ENCODE measurements at places on chromosomes 16 and 17. TPM values are rescaled to one million over a fixed set of nuclear protein-coding genes. Genes with fewer than 3 reads are reported as not detected.

GRCh38 chr16:27945233-27945973, 118.1 kb downstream of the GSG1L start:
- no peak for DNase-seq

GRCh38 chr16:81815429-81815766, 36.3 kb downstream of the PLCG2 start:
- DNase-seq: no peak

DNA sequence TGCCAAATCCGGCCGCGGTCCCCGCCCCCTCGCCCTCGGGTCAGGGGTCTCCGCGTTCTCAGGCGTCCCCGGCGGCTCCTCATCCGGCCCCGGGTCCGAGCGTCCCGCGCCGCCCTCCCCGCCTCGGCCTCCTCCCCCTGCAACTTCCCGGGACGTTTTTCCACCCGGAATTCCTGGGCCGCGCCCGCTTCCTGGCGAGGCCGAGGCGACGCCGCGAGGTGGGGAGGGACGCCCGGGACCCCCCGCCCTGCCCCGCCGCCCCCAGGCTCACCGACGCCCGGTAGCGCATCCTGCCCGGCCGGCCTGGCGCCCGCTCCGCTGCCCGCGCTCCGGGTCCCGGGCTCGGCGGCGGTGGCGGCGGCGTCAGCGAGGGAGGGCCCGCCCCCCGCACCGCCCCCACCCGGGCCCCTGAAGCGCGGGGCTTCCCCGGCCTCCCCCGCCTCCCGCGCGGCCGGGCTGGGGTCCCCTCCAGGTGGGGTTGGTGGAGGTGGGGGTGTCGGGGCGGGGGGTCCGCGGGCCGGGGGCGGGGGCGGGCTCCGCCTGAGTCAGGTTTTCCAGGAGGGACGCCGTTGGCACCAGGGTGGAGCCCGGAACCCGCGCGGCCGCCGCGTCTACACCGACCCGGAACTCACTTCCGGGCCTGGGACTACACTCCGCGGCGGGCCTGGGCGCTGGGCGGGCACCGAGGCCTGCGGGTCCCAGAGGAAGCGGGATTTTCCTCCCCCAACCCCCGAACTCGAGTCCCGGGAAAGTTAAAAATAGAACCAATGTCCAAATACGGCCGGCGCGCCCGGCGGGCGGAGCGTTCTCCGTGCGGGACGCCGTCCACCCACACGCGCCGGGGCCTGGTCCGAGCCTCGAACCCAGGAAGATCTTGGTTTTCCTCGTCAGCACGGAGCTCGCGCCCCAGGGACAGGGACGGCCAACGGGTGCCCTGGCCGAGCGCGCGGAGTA, 6.8 kb downstream of the MYO1C start:
- peak; percentile 86 for DNase-seq

DNA sequence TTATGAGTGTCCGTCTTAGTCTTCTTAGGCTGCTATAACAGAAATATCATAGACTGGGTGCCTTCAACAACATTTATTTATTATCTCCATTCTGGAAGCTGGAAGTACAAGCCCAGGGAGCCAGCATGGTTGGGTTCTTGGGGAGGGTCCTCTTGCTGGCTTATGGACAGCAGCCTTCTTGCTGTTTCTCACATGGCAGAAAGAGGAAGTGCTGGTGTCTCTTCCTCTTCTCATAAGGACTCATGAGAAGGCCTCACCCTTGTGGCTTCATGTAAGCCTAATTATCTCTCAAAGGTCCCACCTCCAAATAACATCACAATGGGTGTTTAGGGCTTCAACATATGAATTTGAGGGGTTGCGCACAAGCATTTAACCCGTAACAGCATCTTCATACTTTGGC, 207.0 kb upstream of the COX10 start:
- DNase-seq: no peak

DNA sequence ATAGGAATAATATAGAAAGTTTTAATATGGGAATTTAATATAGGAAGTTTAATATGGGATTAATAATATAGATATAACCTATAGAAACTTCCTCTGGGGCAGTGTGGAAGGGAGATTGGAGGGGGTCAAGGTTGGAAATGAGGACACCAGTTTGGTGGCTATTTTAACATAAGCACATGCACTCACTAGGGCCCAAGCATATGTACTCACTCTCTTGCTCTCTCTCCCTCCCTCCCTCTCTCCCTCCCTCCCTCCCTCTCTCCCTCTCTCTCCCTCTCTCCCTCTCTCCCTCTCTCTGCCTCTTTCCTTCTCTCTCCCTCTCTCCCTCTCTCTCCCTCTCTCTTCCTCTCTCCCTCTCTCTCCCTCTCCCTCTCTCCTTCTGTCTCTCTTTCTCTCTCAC, 528.1 kb downstream of the NPIPA7 start:
- DNase-seq: no peak

- DNase-seq: no peak
These were observed 12.5 kb downstream of the CCDC57 start for GRCh38 chr17:82200135-82200534.

DNA sequence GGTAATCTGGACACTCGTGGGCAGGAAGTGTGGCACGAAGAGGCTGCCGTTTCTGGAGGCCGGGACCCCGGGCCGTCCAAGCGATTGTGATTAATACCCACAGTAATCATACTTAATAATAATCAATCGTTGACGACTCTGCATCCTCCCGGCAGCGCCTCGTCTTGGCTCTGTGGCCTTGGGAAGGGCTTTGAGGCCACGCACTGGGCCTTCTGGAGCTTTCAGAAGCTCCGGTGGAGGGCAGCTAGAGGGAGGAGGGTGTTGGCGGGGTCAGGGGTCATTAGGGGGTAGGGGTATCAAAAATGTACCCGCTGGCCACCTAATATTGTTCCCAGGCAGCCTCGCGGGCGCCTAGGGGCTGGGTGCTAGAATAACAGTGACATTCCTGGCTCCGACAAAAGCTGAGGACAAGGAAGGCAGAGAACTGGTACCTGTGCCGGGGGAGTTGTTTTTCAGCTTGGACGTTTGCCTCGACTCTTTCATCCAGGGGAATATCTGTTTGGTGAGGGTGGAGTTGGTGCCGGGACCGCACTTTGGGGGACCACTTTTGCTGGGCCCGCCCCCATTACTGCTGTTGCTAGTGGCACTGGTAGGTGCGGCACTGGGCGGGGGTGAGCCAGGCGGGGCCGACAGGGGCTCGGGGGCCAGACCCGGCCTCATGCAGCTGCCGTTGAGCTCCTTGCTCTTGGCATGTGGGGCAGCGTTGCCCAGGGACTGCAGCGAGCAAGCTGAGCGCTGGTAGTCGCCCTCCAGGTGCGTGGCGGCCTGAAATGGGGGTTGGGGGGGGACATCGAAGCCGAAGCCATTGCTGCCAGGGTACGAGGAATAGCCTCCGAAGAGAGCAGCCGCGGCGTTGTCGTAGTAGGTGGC, 6.9 kb upstream of the HOXB2 start:
- DNase-seq: no peak

DNA sequence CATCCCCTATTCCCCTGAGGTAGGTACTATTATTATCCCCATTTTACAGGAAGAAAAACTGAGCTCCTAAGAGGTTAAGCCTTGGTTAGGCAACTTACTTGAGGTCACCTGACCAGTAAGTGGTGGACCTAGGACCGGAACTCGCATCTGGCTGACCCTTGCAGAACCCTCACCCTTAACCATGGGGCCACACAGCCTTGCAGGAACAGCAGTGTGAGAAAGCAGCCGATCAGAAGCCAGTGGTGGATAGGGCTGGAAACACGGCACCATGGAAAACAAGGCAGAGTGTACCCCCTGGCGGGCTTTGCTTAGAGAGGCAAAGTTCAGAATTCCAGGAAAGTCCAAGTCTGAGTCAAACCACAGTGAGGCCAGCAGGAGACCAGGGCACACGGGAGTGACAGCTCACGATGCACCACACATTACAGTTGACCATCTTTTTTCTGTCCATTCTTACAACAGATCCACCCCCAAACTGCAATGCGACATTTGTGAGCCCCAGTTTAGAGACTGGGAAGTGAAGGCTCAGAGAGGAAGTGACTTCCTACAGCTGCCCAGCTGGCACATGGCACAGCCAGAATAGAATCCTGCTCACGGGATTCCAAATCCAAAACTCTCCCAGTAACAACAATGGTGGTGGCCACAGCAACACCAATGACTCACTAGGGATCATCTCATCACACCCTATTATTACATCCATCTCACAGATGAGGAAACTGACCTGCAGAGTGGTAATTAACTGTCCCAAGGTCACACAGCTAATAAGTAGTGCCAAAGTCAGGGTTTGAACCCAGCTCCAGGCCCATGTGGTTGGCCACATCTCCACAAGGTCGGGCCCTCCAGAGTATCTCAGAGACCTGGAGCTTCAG, 20.3 kb downstream of the KIFC3 start:
- no peak for DNase-seq

- DNase-seq: peak; percentile 85
These were observed 11.2 kb downstream of the PPY start for GRCh38 chr17:43931062-43931571.

DNA sequence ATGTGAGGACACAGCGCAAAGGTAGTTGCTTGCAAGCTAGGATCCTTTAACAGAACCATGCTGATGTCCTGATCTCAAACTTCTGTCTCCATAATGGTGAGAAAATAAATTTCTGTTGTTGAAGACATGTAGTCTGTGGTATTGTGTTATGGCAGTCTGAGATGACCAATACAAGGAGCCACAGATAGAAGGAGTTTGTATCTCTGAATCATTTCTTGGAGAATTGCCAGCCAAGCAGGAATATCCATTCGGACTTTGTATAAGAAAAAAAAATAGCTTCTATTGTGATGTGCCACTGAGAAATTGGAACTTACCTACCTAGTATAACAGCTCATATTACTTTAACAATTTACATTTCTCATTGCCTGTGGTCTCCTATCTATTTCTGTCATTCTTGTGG, 447.6 kb upstream of the CA10 start:
- DNase-seq: no peak

NOXO1 gene
- 27.1 TPM for total RNA-seq

TEKT1 gene
- total RNA-seq: not detected

CBFA2T3 gene
- 12.8 TPM for total RNA-seq

GPR139 gene
- total RNA-seq: not detected

PRDM7 gene
- total RNA-seq: not detected

SLFN11 gene
- total RNA-seq: 4.2 TPM
